ENCODE measurements at places on chromosomes 11 and 22.

DNA sequence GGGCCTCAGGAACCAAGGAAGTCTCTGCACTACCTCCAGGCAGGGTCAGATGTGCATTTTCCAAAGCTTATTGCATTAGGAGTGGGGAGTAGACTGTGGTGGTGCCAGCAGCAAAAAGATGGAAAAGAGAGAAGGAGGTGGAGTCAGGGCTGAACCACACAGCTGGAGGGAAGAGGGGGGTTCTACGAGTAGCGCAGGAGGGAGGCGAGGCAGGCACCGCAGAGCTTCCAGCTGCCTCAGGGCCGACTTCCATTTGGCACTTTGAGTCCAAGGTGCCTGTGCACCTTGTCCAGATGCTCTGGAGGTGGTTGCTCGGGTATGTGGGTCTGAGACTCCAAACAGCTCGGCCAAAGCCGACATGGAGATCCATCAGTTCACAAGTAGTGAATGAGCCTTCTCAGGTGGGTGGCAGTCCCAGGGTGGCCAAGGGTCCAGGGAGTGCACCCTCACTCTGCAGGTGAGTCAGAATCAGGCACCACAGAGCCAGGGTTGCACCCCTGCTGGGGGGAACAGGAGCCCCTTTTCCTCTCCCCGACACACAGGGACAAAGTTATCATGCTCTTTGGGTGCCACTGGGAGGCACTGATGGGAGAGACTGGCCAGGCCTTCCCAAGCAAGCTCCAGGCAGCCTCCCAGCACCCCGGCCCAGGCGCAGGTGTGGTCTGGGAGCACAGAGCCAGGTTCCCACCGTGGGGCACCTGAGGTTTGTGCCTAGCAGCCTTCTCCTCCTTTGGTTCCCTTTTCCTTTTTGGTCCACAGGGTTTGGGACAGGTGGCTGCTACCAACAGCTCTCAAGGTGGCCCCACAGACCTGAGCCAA, 30.2 kb downstream of the GGT5 start:
- DNase-seq: no peak

DNA sequence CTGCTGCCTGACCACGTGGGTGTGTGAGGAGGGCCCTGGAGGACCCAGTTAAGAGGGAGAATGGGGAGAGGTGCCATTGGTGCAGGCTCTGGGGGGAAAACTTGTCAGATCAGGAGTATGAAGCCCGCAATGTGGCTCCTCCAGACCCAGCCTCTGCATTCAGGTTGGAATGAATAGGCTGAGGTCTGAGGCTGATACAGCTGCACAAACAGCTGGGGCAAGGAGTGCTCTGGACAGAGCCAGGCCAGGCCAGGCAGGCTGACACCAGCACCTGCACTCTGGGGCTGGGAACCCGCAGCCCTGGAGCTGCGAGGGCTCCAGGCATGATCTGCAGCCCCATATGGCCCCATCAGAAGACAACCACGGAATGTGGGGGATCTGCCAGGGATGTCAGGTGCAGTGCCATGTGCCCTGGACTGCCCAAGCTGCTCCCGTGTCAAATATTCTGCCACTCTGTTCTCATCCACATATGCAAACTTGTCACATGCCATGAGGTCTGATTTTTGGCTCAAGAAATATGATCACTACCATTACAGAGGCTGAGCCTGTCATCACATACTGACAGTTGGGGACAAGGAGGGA, 27.2 kb upstream of the KCNJ11 start:
- DNase-seq: no peak

DNA sequence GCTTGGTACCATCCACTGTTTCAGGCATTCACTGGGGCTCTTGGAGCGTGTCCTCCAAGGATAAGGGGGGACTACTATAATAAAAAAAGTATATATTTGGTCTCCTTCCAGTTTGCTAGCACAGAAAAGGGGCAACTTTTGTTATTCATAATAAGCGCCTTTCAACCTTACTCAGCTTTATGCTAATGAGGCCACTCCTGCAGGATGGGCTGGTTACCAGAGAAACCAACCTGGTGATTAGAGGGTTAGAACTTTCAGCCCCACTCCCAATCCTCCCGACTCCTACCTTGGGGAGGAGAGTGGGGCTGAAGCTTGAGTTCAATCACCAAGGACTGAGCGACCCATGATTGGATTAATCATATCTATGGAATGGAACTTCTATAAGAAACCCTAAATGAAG, 31.8 kb downstream of the PPFIBP2 start:
- DNase-seq: no peak

DNA sequence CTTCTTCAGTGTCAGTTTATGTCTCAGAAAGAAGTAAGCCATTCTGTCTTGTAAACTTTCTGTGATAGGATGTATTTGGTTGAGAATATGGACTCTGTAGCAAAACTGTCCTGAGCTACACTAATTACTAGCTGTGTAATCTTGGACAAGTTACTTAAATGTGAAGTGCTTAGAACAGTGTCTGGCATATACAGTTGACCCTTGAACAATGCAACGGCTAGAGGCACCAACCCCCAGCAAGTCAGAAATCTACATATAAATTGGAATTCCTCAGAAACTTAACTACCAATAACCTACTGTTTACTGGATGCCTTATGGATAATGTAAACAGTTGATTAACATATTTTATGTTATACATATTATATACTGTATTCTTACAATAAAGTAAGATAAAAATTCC, 68.7 kb upstream of the GRK2 start:
- DNase-seq: no peak

- no peak for DNase-seq
Observed at GRCh38 chr11:32434356-32435151, 785 bp downstream of the WT1 start.

GRCh38 chr11:26186389-26186788, 145.5 kb upstream of the ANO3 start:
- DNase-seq: no peak

- no peak for DNase-seq
Observed at GRCh38 chr22:29308791-29309262, 2.4 kb downstream of the GAS2L1 start.

DNA sequence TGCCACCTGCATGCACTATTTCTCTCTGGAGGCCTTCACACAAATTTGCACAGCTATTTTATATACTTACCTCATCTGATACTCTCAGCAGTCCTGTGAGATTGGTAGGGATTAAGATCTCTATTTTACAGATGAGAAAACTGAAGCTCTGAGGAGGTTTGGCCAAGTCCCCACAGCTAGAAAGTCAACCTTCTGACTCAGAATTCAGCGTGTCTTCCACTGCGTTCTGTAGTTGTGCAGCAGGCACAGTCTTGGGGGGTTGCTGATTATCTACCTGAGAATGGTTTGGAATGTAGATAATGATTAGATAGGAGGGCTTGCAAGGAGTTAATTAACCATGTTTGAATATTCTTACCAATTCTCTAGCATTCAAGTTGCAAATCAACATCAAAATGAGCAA, 2.5 kb upstream of the SORL1 start:
- no peak for DNase-seq

DNA sequence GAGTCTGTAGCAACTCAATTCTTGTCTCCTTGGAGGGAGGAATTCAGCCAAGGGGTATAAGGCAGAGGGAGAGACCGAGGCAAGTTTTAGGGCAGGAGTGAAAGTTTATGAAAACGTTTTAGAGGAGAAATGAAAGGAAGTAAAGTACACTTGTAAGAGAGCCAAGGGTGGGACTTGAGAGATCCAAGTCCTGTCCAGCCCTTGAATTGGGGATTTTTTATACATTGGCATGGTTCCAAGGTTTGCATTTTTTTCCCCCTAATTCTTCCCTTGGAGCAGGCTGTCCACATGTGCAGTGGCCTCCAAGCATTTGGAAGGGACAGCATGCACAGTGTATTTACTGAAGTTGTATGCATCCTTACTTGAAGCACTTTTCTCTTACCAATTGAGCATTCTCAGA, 192.1 kb downstream of the LUZP2 start:
- DNase-seq: no peak

DNA sequence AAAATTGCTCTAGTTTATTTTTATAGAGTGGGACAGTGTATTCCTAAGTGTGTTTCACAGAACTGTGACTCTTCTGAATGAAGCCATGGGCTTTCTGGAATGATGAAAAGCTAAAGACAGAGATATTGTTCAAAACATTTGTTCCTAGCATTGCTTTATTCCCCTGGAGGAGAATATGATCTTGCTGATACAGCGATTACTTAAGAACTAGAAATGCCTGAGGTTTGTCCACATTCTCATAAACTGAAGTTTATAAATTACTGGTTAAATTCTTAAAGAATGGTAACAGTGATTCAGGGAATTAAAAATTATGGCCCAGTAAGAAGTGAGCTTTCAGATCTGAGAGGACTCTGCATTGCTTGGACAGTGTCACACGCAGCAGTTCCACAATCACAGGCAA, 690.3 kb downstream of the FAM181B start:
- DNase-seq: no peak

DNA sequence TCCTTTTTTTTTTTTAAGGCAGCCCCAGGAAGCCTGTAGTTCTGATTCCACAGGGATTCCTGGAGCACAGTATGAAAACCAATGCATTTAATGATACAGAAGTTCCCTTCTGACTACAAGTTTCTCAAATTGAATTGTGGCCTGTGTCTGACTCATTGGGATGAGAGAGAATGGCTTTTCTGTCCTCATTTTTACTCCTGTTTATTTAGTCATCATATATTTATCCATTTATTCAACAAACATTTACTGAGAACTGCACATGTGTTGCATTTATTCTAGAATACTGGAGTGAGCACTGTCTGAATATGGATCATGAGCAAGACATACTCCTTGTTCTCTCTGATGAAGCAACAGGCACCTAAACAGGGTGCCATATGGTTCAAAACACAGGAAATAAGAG, 231.2 kb downstream of the NTM start:
- DNase-seq: no peak

DNA sequence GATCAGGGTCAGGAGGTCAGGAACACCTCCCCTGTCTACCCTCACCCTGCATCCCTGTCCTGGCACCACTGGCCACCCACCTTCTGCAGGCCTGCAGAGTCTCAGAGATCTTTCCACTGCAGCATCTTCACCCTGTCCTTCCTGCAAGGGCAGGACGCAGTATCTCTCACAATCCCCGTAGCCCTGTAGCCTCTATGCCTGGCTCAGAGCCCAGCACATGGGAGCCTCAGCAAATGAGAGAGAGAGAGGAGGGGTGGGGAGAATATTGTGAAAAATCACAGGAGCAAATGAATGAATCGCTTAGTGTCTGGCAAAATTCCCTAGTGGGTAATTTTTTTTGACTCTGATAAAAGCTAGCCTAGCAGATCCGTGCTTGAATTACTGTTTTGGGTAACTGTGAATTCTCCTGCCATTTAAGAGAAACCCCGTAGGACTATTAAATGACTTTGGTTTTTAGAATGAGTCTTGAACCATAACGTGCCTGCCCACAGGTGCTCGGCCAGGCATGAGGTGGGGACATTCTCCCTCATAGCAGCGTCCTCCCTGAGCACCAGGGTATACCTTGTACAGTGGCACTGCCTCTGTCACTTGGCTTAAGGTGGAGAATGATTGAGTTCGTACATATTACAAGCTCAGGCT, 91.5 kb downstream of the MORC2 start:
- DNase-seq: peak; percentile 8

DNA sequence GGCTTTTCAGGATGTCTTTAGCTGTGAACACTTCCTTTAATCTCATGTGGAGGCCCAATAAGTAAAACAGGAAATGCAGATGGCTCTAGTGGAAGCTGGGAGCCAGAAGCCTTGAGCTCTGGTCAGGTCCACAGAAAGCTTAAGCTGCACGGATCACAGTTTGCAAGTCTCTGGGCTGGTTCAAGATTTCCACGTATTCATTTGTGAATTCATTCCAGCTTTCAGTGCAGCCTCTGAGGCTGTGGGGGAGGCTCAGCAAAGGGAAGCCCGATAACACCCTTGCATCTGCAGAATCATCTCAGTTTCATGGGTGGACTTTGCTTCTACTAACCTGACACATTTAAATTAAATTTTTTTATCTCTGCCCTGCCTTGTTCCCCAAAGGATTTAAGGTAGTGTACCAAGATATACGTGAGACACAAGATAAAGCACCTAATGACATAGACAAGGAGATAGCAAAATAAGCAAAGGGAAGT, 65.6 kb downstream of the ISX start:
- no peak for DNase-seq

GRCh38 chr22:23713696-23714595, 23.1 kb downstream of the RGL4 start:
- DNase-seq: no peak

- DNase-seq: no peak
Observed at GRCh38 chr11:21053466-21053865, 384.1 kb downstream of the NELL1 start.

DNA sequence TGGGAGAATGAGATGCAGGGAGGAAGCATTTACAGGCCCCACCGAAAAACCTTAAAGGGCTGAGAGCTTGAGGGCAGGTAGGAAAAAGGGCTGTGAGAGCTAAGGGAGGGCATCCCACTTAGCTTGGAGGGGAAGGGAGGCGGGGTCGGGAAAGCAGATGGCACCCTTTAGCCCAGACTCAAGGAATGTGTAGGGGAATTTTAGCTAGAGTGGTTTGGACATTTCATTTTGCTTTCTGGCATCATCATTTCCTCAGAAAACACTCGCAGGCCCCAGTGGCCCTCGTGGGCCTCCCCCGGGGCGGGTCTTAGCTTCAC, 846 bp upstream of the STIM1 start:
- no peak for DNase-seq

GRCh38 chr11:11998091-11998781, 10.2 kb downstream of the DKK3 start:
- DNase-seq: no peak

GRCh38 chr11:4430051-4430450, 19.0 kb upstream of the OR52K2 start:
- DNase-seq: no peak

DNA sequence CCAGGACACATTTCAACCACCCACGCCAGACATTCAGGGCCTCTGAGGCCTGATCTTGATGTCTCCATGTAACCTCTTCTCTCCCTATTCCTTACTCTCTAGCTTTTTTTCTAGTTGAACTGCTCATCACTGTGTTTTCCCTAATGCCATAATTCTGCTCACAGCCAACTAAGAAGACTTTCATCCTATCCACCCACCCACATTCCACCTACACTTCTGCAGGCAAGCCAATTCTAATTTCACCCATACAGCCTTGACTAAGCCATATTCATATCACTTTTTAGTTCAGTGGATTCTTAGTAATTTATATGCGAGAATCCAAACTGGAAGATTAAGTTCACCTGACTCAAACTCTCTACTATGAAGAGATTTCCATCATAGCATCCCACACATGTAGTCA, 394.4 kb downstream of the INSC start:
- DNase-seq: no peak

- no peak for DNase-seq
Observed at GRCh38 chr11:116650052-116650451, 122.7 kb downstream of the BUD13 start.

GRCh38 chr22:47163856-47164513, 401.5 kb downstream of the TBC1D22A start:
- no peak for DNase-seq
